ENCODE measurements at places on chromosomes 12 and 14. TPM values are rescaled to one million over a fixed set of nuclear protein-coding genes. Genes with fewer than 3 reads are reported as not detected.
A peak's percentile ranks its signal among the peaks of the same experiment; 100 is the strongest.

Gene CALM1
- 285 TPM for total RNA-seq

Gene GOLGA3
- 83.5 TPM for total RNA-seq

Gene ETNK1
- total RNA-seq = 43.3 TPM

Gene CLEC4C
- not detected for total RNA-seq

Gene SRRM4
- total RNA-seq = not detected

Gene GNB3
- not detected for total RNA-seq

Gene FGF23
- not detected for total RNA-seq

Gene PARPBP
- total RNA-seq = 10.2 TPM

Gene PDZRN4
- total RNA-seq = not detected

DNA sequence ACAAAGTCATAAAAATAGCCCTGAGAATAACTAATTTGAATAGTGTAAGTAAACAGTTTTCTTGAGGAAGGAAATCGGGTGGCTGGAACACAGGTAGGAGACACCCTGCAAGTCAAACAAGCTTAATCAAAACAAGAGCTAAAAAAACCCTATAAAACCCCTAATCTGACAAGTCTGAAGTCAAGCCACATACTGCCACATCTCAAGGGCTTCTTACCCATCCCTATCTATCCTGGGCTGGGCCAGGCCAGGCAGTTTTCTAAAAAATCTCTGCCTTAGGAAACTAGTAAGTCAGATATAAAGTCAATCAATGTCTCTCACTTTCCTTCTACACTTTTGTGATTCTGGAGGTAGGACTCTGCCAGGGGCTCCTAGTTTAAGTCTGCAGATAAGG lies 15.3 kb downstream of the UBE2N start:
- DNase-seq = no peak

DNA sequence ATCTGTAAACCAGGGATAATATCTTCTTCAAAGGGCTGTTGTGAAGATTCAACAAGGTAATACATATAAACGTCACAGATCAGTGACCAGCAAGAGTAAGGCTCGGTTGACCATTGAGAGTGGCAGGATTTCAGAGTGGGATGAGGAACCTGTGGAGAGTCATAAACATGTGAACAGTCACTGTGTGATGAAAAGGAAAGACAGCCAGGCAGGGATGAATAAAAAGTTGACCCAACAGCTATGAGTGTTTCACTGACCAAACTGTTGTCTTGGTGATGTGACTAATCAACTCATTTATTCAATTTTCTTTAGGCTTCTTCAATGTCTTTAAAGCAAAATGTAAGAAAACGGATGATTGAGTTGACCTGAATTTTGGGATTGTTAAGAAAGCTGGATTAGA lies 8.6 kb upstream of the FRMD6 start:
- peak; percentile 69 for DNase-seq

DNA sequence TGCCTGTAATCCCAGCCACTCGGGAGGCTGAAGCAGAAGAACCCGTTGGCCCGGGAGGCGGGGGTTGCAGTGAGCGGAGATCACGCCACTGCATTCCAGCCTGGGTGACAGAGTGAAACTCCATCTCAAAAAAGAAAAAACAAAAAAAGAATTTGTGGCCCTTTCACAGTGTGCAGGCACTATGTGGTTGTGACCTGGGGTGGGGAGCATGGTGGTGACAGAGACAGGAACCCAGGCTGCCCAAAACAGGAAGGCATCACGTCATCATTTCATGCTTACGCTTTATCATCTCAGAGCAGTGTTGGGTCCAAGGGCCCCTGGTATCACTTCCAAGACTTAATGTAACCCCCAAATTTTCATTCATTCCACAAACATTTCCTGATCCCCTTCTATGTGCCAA lies 175.7 kb upstream of the GSC start:
- no peak for DNase-seq

DNA sequence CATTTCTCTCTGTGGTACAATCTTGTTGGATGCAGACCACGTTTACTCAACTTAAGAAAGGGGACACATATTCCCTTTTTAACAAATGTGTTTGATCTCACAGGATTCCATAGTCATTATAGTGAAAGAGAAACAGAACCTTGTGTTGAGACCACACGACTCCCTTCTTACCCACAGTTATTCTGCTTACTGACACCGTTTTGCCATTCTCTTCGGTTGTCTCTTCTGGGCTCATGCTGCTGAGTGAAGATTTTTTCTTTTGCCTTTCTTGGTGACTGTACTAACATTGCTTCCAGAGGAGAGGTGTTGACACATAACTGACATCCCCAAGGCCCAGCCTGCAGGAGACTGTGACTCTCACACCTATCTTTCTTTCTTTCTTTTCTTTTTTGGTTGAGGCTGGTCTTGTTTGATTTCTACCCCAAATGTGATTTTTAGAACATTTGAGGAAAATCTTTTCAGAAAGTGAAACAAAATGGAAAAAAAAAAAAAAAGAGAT lies 61.2 kb upstream of the OTOGL start:
- DNase-seq = no peak

GRCh38 chr12:109464642-109465351 lies 12.3 kb downstream of the KCTD10 start:
- DNase-seq = no peak

GRCh38 chr12:108955225-108955835 lies 65.5 kb downstream of the SVOP start:
- peak; percentile 71 for DNase-seq

DNA sequence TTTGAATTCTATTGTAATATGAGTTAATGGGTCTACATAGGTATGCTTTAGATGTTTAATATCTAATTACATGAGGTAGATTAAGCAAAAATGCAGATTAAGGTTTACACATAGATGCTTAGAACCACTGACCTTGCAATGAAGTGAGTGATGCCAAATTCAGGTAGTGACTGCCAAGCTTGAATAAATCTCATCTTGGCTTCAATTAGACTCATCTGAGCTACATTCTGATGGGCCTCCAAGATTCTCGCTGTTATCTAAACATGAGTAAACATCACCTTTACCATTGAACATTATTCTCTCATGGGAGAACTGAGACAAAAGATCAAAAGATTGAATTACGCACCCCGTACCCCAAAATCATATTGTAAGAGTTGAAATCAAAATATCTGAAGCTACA lies 68.8 kb upstream of the GNPNAT1 start:
- DNase-seq = no peak

GRCh38 chr12:70045514-70045913 lies 197.7 kb upstream of the CNOT2 start:
- DNase-seq = peak; percentile 9

- DNase-seq = no peak
Measured at GRCh38 chr12:62259631-62259992, 592 bp upstream of the USP15 start.

DNA sequence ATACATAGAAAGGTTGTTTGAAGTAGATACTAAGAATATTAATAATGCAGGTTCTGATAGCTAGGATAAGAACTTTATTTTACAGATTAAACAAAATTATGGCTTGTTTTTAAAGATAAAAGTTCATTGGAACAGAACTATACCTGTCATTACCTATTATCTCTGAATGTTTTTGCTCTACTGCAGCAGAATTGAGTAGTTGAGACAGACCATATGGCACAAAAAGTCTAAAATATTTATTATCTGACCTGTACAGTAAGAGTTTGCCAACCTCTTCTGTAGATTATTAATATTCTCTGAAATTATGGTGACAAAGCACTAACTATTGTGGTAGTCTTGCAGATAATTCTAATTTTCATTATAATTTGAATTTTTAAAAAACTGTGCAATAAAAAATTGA lies 829.1 kb upstream of the MGAT4C start:
- no peak for DNase-seq

DNA sequence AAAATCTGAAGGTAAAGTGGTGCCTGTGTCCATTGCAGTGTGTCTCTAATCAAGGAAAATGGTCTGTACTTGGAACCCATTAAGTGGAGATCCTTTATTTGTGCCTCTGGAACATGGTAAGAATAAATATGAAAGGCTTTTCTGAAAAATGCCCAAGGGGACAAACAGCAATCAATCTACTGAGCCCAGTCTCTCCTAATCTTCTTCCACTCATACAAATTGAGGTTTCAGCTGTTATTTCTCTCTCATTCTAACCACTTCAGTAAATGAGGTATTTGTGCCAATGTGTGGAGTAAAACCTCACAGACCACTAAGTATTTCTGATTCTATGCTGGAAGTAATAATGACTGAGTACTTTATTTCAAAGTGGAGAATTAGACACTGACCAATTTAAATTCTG lies 82.3 kb upstream of the ST8SIA1 start:
- no peak for DNase-seq

- peak; percentile 52 for DNase-seq
Measured at GRCh38 chr12:19759227-19759626, 319.9 kb downstream of the AEBP2 start.

- no peak for DNase-seq
Measured at GRCh38 chr12:14211947-14212387, 153.5 kb upstream of the ATF7IP start.

DNA sequence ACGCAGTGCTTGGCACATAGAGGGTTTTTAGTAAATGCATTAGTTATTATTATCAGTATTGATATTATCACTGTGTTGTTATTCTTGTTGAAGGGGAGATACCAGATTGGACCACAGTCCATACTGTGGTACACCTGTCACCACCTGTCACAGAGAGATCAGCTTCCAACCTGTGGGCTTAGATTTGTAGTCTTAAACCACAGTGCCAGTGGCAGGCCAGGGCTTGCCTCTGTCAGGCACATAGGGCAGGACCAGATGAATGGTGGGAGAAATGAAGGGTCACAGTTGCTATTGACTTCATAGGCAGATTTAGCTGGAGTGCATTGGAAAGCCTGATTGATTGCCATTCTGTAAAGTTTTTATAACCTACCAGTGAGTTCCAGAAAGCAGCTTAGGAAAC lies 35.1 kb downstream of the ARL1 start:
- DNase-seq = no peak

DNA sequence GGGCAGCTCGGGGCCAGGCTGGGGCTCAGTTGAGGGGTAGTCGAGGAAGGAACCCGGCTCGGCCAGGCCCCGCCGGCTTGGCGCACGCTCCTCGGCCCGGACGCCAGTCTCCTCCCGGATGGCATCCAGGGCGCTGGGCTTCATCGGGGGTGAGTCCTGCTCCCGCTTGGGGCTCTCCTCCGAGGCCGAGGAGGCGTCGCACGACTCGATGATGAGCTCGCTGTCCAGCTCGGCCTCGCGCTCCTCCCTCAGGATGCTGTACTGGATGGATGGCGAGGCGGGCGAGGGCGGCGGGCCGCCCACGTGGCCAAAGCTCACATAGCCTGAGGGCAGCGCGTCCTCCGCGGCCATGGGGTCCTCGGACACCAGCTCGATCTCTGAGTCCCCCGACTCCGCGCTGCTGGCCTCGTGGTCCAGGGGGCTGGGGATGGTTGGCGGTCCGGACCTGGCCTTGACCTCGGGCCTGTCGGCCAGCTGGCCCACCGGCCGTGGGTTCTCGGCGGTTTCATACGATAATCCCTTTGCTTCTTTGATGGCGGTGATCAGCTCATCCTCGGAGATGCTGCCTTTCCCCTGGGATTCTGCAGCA lies 143.4 kb downstream of the RTN1 start:
- no peak for DNase-seq
